ENCODE measurements at places on chromosomes 4 and X. TPM values are rescaled to one million over a fixed set of nuclear protein-coding genes. Genes with fewer than 3 reads are reported as not detected.

OPRPN gene
- not detected for total RNA-seq

SSX3 gene
- total RNA-seq = not detected

GRIA2 gene
- total RNA-seq = under 0.01 TPM

STBD1 gene
- 7.2 TPM for total RNA-seq

DDX53 gene
- total RNA-seq = not detected

TRIML2 gene
- not detected for total RNA-seq

RBPJ gene
- total RNA-seq = 202 TPM

PLXNB3 gene
- total RNA-seq = 5.5 TPM

TRIM75 gene
- not detected for total RNA-seq

BMP3 gene
- under 0.01 TPM for total RNA-seq

NDNF gene
- 0.55 TPM for total RNA-seq

EPHA5 gene
- total RNA-seq = 2.9 TPM

CXCL1 gene
- total RNA-seq = 2.9 TPM

UBE2D3 gene
- total RNA-seq = 305 TPM

TMEM255A gene
- not detected for total RNA-seq

PAGE1 gene
- total RNA-seq = not detected

CRLF2 gene
- not detected for total RNA-seq

UCP1 gene
- total RNA-seq = not detected

IL2 gene
- not detected for total RNA-seq

TCEAL5 gene
- not detected for total RNA-seq

ANKRD37 gene
- 7.0 TPM for total RNA-seq

GC gene
- total RNA-seq = not detected

CCKAR gene
- total RNA-seq = not detected

DGAT2L6 gene
- total RNA-seq = not detected

ZNF185 gene
- 4.3 TPM for total RNA-seq

RAB40AL gene
- 0.22 TPM for total RNA-seq

FAM9A gene
- total RNA-seq = not detected

PAGE3 gene
- total RNA-seq = not detected

TRIM61 gene
- 1.5 TPM for total RNA-seq

HSD17B13 gene
- 0.22 TPM for total RNA-seq

TRIM2 gene
- total RNA-seq = 68.0 TPM

TBX22 gene
- total RNA-seq = not detected

Data from uterine smooth muscle cell (primary cell).